ENCODE measurements at places on chromosomes 3 and 15.

DNA sequence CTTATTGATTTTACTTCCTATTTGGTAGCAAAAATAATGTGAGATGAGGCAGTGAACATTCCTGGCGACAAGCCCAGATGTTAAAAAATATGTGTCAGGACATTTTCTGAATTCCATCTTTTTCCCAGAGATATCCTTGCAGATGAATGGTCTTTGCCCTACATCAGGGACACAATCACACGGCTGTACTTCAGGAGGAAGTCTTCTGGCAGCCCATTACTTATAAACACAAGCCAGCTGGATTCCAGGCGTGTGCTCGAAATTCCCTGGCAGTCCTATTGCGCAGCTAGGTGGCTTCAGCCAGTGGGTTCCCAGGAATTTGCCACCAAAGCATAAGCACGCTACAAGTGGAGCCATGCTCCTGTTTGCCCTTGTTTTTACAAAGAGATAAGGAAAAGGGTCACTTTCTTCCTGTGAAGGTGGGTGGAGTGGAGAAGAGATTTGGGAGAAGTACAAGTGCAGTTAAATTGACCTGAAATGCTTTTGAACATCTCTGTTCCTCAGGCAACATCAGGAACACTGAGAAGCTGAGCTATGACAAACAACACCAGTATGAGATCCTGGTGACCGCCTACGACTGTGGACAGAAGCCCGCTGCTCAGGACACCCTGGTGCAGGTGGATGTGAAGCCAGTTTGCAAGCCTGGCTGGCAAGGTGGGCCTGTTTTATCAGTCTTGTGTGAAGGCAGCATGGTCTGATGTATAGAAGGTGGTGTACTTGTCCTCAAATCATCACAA is 257.1 kb upstream of the TRIM42 start:
- DNase-seq: no peak

GRCh38 chr15:39255760-39256159 is 325.1 kb upstream of the THBS1 start:
- no peak for DNase-seq

DNA sequence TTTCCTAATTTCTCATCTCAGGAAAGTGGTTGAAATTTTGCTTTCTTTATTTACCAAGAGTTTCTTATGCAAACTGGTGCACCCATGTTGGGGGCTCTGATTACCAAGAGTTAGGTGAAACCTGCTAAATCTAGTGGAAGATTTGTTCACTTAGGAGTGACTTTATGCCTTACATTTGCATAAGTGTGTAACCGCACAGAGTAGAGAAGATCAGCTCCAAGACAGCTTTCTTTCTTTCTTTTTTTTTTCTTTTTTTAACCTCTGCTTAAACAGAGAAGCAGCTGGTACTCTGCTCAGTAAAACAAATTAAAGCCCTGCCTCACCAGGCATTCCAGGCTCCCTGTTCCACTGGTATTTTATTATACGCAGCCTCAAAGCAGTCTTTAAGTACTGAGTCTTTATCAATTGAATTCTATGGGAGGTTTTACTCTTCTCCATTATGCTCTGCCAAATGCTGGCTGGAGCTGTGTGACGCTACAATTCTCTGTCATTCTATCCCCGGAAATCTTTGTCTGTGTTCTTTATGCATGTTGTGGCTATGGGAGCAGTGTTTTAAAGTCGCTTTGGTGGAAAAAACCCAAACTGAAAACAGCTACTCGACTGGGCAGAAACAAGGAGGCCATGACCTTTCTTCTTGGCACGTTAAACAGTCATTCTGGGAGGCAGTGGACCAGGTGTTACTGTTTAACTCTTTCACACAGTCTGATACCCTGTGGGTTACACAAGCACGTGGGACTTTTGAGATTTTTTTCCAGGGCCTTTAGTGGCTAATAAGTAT is 55.2 kb upstream of the GBE1 start:
- DNase-seq: no peak

GRCh38 chr15:59222906-59223550 is 16.4 kb downstream of the LDHAL6B start:
- DNase-seq: no peak

DNA sequence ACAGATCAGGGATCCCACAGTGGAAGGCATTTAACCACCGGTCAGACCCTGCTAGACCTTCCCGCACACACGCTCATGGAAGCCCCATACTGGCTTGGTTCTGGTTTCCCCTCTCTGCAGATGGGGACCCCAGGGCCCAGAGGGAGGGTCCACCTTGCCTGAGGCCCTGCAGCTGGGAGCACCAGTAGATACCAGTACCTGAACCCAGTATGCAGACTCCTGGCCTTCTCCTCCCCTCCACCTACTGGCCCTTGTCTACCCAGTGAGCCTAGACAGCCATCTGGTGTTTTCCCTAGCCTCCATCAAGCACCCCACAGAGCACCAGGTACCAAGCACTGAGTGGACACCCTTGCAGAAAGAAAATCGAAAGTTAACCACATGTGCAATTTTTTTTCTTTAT is 65.1 kb downstream of the MEGF11 start:
- DNase-seq: no peak

- no peak for DNase-seq
Measured at GRCh38 chr3:119989981-119990655, 104.1 kb downstream of the GSK3B start.

DNA sequence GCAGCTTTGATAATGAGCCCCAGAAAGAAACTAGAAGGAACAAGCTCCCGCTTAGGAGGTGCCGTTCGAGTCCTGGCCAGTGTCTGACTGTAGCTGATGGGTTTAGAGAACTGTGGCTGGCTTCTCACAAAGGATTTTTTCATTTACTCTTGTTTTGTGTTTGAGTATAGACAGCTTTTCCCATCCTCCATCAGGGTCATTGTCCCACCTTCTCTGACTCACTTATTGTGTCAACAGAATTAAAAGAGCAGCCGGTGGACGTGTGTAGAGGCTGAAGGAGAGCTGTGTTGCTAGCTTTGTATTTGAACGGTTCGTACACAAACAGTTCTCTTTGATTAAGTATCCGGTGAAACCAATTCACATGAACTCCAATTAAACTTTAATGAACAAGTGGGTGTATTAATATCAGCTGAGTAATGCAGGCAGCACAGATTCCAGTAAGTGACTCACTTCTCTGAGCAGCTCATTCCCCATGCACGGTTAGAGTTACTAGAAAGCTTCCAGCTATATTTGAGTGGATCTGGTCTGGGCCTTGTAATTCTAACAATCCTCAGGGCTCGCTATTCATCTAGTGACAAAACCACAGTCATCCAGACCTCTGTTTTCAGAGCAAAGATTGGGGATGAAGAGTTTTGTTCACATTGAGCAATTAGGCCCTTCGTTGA is 141.0 kb downstream of the LPP start:
- DNase-seq: no peak

DNA sequence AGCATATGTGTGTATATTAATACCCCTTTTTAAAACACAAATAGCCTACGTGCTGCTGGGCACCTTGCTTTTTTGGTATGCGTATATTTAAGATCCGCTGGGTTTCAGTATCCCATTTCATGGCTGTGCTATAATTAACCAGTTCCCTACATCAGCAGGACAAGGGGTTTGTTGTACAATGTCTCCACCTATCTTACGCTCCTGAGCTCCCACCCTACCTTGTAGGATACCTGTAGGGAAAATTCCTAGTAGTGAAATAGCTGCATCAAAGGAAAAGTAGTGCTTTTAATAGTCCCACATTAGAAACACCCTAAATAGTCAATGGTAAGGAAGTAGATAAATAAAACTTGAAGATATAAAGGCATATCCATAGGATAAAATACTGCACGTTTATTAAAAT is 1.4 kb downstream of the MAP6D1 start:
- DNase-seq: no peak

DNA sequence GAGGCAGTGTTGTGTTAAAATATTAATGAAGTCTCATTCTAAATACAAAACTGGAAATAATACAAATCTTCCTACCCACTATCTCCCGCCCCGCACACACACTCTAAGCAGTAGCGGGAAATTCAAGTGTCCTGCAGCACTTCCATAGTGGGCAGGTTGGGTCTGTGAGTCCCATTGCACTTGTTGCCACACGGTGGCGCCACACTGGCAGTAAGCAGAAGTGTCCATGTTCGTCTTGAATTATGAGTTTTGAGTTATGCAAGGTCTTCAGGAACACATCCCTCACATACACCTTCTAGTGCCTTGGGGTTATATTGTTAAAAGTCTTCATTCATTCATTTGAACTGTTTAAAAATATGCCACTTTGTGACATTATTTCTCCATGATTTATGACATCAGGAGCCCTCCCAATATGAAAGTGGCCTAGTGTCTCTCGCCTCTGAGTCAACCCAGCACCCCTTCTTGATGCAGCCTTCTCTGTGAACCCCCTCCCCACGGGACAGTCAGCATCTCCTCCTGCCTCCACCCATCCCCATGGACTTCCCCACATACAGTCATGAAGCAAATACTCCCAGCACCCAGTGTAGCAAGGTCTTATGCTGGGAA is 17.6 kb upstream of the CCDC174 start:
- no peak for DNase-seq

DNA sequence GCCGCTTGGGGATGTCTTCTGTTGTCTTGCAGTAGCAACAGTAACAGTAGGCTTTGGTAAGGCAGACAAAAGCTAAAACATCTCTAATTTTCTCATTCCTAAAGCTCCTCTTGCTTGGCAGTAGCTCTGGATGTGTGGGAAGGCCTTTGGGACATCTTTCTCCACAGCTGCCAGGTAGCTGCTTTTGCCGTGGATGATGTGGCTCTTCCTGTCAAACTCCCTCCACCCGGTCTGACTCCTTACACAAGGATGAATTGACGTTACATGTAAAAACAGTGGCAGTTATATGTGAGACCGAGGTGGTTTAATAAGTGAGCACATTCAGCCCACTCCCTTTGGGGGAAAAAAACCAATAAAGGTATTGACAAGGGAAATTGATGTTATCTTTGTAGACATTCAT is 309.1 kb downstream of the TUSC7 start:
- no peak for DNase-seq

- no peak for DNase-seq
Measured at GRCh38 chr3:99957151-99957796, 139.6 kb downstream of the CMSS1 start.

DNA sequence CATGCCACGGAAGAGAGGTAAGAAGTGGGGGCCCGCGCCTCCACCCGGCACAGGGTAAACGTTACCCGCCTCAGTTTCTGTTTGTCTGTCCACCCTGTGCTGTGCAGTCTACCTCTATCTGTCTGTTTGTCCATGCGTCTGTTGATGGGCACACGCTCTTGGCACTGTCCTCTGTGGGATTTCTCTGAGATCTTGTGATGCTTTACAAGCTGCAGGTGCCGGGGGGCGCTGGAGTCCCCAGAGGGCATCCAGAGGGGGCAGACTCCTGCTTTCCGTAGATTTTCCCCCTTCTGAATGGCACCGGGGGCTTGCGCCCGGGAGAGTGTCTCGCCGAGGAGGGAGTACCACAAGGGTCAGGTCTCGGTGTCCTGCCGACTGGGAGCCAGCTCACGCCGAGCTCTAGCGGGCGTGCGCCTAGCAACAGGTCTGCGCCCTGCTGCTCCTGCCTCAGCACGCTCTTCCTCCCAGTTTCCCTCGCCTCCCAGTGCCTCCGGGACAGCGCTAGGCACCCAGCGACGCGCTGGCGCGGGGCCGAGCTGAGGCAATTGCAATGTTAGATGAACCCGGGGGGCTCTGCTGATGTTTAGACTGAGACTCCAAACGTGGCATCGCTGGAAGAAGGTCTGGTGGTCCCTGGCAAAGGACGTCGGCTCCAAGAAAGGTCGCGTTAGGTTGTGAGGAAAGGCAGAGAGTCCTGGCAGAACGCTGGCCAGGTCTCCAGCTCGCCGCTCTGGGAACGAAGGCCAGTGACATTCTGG is 667 bp downstream of the CEMIP start:
- DNase-seq: no peak

DNA sequence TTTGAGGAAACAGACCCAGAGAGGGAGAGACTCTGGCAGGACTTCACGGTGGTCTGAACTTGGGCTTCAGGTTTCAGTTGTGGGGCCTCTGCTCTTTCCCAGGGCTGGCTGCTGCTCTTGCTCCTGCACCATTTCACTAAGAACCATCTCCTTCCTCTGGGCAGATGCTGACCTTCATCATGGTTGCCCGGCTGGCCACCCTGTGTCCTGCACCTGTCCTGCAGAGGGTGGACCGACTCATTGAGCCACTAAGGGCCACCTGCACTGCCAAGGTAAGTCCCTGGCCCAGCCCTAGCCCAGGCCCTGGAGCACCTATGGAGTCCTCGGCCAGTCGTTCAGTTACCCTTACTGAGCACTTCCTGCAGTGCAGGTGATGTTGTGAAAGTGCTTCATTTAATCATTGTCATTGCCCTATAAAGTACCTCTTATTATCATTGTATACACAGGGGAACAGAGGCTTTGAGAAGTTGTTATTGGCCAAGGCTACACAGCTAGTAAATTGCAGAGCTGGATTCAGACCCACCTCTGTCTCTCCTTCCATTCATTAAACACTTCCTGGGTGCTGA is 10.0 kb downstream of the RPL32 start:
- DNase-seq: no peak

DNA sequence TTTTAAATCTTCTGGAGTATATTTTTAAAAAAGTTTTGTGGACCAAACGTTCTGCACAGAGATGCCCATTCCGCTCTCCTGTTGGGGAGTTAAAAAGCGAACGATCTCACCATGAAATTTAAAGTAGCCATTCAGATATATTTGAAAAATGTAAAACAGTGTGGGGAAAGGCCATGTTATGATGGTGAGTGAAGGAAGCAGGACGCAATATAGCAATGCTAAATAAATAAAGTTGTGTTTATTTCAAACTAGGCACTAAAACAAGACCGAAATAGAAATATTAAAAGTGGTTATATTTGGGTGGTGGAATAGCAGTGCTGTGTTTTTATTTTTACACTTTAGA is 327 bp upstream of the CCDC13 start:
- DNase-seq: no peak

- no peak for DNase-seq
Measured at GRCh38 chr3:130843441-130843840, 50.4 kb upstream of the ATP2C1 start.

- no peak for DNase-seq
Measured at GRCh38 chr15:83436513-83437158, 10.5 kb upstream of the SH3GL3 start.

DNA sequence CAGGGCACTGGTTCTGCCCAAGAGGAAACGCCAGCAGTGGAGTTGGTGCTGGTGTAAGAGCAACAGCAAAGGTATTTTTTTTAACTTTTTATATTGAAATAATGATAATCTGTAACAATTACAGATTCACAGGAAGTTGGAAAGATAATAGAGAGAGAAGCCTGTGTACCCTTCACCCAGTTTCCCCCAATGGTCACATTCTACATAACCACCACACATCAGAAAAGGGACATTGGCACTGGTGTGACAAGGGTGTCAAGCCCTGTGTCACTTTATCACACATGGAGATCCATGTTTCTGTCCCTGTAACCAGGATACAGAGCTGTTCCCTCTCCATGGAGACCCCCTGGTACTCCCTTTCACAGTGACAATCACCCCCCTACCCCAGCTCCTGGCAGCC is 9.1 kb upstream of the PLXNA1 start:
- DNase-seq: no peak

- no peak for DNase-seq
Measured at GRCh38 chr3:114770874-114771273, 376.2 kb downstream of the ZBTB20 start.

GRCh38 chr15:80489030-80489594 is 84.9 kb downstream of the ARNT2 start:
- DNase-seq: no peak

GRCh38 chr15:72423256-72423655 is 25.2 kb downstream of the TMEM202 start:
- DNase-seq: no peak

- no peak for DNase-seq
Measured at GRCh38 chr3:141556034-141556433, 69.2 kb downstream of the RASA2 start.

Data from cortex of kidney (tissue), 1 donor.